ENCODE measurements at places on chromosomes 2 and 18.

- DNase-seq = no peak
Observed at GRCh38 chr2:180003559-180003958, 3.5 kb downstream of the CWC22 start.

GRCh38 chr2:161217597-161218185 is 57.5 kb downstream of the TANK start:
- DNase-seq = no peak

- no peak for DNase-seq
Observed at GRCh38 chr2:166335284-166335683, 40.5 kb downstream of the SCN9A start.

DNA sequence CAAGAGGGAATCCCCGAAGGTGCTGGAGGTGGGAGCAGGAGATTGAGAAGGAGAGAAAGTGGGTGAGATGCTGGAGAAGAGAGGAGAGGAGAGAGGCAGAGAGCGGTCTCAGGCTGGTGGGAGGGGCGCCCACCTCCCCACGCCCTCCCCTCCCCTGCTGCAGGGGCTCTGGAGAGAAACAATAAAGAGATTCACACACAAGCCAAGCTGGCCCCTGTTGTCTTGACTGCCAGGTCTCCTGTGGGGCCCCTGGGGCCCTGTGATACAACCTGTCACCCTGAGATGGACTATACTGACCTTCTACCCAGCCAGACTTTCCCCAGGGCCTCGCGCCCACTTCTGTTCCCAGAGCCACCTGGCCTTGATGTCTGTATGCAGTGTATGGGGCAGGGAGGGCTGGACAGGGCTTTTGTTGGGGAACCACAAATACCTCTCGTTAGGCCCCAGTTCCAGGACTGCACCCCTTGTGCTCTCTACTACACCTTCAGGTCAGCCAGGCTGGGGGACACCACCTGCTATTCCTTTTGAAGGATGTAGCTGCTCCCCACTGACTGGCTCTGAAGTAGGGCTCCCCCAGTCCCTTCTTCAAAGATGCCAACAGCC is 8.0 kb upstream of the SPEG start:
- no peak for DNase-seq

- DNase-seq = no peak
Observed at GRCh38 chr18:22691946-22692710, 241.0 kb upstream of the RBBP8 start.

GRCh38 chr2:177187631-177188312 is 24.8 kb upstream of the HNRNPA3 start:
- no peak for DNase-seq

DNA sequence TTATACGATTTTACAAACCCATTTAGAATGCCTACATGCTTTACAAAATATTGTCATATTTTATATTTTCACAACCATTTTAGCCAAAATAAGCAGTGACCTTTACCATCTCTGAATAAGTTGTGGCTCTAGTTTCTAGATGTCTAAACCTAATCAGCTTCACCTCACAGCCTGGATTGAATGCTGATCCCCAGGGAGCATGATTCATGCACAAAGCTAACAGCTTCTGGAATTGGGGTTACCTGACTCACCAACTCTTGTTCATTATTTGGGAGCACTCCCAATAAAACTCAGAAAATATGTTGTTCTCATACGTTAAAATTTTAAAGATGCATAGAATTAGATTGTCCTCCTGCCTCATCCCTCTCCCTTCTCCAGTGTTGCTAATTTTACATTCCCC is 611.7 kb upstream of the NETO1 start:
- no peak for DNase-seq

GRCh38 chr18:40652321-40652720 is 1302.7 kb upstream of the PIK3C3 start:
- DNase-seq = no peak

GRCh38 chr2:118319271-118319684 is 231.0 kb downstream of the INSIG2 start:
- no peak for DNase-seq

DNA sequence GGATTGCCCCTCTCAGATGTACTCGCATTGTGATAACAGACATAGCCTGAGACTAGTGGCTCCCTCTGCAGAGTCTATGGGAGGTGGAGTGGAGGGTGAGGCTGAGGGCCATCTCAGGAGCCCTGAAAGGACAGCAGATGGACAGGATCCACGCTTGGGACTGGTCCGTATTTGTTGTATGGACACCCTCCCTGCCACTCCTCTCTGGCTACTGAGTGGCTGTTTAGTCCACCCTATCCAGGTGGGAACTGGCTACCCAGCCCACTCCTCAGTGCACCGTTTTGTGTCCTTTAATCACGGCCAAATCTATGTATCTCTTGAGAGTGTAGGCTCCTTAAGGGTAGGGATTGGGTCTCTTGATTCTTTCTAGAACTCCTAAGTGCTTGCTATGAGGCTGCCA is 4.5 kb upstream of the GLI2 start:
- DNase-seq = no peak

- DNase-seq = no peak
Observed at GRCh38 chr18:56235481-56236013, 402.8 kb downstream of the TXNL1 start.

- DNase-seq = no peak
Observed at GRCh38 chr2:122681626-122682025, 926.2 kb downstream of the TSN start.

- no peak for DNase-seq
Observed at GRCh38 chr18:57286949-57287348, 65.4 kb upstream of the ST8SIA3 start.

DNA sequence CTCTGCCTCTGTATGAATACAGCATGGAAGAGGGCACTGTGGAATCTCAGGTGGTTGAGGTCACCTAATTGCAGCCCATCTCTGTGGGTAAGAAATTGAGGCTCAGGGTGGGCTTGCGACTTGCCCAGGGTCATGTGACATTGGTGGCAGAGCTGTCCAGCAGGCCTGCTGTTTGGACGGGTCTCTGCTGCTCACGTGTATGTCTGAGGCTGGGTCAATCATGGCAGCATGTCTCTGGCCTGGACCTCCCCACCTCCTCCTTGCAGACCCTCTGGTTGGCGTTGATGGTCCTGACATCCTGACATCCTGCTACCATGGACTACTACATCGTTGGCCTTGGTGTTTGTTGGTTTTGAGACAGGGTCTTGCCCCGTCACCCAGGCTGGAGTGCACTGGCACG is 64.3 kb upstream of the HPCAL1 start:
- DNase-seq = no peak

DNA sequence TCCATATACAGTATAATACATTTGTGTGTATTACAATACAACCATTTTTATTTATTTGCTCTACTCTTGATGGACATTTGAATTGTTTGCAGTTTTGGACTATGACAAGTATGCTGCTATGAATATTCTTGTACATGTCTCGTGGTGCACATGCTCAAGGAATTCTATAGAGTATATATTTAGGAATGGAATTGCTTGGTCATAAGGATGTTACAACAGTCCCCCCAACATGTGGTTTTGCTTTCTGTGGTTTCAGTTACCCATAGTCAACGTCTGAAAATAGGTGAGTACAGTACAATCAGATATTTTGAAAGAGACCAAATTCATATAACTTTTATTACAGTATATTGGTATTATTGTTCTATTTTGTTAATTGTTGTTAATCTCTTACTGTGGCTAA is 24.1 kb upstream of the PLEKHM3 start:
- no peak for DNase-seq

- DNase-seq = peak; percentile 34
Observed at GRCh38 chr2:238106339-238106697, 6.2 kb downstream of the ESPNL start.

- DNase-seq = no peak
Observed at GRCh38 chr18:13513481-13513880, 212.9 kb downstream of the FAM210A start.

DNA sequence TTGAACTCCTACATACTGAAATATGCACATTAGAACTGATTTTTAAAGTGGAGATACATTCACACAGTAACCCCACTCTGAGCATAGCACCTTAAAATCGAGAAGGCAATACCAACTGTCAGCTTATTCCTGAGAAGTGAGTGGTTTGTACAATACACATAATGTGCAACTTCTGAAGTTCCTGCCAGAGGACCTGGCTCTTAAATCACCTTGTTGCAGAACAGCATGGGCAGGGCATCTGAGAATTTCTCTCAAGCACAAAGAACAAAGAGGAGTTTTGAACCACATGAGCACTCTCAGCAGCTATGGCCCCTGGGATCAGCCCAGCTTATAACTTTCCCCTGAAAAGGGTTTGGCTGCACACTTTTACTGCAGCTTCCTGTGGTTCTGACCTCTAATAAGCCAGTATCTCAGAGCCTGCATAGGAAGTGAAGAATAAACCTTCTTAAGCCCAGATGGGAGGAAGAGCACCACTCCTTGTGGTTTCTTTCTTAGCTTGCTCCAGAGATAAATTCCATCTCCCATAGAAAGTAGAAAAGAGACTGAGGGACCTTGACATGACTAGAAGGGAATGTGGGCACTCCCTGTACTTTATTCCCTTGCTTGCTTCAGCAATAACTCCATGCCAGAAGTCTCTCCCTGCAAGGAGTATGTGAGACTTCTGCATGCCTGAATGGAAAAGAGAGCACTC is 862.3 kb downstream of the SUCLG1 start:
- no peak for DNase-seq

DNA sequence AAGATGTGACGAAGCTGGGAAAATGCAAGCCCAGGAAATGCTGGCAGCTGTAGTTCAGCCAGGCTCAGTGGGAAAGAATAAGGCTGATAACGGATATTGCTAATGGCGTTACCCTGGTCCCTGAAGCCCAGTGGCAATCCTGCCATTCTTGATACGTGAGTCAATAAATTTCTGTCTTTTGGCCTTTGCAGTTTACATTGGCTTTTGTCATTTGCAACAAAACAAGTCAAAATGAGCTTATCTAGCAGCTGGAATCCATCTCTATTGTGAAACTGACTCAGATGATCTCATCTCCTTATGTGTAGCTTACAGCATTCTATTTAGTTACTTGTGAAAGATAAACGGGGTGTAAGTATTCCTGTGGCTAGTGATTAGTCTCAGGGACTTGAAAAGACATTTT is 43.8 kb downstream of the ARL6IP6 start:
- DNase-seq = no peak

DNA sequence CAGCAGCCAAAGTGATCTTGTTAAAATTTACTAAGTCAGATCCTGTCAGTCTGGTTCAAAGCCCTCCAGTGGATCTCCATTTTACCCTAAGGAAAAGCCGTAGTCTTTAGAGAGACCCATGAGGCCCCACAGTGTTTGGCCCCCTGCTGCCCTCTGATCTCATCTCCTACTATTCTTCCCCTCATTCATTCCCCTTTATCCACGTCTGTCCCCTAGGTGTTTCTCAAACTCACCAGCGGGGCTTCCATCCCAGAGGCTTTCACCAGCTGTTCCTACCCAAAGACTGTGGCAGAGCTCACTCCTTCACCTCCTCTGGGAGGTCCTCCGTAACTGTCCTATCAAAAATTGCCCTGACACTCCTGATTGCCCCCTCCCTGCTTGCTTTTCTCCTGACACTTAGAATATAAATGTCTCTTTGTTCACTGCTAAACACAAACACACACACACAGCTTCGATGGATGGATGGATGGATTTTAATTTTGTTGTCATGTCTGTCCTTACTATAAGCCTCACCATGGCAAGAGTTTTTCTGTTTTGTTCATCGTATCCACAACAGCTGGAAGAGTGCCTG is 26.1 kb downstream of the LIMS1 start:
- DNase-seq = no peak

DNA sequence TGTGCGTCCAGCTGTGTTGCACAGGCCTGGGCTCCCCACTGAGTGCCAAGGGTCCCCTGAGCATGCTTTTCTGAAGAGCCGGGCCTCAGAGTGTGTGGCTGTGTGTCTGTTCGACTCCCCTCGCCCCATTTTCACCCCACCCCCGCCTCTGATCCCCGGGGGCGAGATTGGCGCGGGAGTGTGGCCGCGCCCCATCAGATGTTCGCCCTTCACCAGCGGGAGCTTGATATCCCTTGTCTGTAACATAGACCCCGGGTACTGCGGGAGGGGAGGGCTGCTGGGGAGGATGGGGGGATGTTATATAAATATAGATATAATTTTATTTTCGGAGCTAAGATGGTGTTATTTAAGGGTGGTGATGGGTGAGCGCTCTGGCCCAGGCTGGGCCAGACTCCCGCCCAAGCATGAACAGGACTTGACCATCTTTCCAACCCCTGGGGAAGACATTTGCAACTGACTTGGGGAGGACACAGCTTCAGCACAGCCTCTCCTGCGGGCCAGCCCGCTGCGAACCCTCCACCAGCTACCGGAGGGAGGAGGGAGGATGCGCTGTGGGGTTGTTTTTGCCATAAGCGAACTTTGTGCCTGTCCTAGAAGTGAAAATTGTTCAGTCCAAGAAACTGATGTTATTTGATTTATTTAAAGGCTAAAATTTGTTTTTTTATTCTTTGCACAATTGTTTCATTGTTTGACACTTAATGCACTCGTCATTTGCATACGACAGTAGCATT is 1.5 kb downstream of the RHOB start:
- DNase-seq = peak; percentile 39
